ENCODE measurements at places on chromosomes 11 and 22.

DNA sequence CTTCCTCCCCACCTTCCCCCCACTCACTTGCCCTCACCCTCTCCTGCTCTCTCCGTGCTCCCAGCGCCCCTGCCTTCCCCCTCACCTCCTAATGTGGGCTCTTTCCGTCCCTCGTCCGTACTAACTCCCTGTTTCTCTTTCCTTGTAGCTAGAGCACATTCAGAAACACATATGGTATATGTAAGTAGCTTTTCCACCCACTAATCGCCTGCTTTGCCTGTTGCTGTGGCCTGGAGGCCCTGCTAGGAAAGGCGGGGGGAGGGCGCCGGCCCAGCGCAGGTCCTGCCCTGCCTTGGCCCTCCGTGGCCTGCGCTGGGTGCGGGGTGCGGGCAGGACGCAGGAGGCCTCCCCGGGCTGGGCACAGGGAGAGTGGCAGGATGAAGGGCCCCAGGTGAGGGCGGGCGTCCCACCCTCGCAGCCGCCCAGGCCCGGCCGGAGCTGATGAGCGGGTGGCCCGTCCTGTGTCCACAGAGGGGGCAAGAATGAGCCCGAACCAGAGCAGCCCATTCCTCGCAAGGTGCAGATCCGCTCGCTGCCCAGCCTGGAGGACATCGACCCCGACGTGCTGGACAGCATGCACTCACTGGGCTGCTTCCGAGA is 41.7 kb downstream of the MOB2 start:
- no peak for DNase-seq

DNA sequence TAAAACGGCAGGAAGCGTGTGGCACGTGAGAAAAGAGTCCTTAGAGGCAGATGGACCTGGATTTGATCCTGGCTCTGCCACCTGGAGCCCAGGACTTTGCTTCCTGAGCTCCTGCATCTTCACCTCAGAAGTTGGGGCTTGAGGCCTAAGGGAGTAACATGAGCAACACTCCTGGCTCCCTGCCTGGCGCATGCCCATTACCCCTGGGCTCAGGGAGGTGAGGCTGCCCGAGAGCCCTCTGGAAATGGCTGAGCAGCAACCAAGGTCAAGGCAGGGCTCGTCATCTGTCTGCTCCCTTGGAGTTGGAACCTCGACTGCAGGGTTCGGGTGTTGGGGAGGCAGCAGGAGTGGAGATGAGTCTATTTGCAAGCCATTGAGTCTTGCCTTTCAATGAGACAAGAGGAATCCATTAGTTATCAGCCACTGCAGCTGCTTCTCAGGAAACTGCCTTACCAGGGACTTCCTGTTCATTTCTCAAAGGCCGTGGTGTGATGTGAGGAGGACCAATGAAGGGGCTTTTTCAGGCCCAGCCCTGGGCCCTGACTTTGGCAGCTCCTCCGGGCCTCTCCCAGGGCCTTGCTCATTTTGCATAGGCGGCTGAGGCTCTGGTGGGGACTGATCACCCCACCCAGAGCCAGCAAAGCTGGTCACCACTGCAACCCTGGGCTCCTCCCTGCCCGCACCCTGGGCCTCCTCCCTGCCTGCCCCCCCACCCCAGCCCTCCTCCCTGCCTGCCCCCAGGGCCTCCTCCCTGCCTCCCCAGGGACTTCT is 6.4 kb downstream of the FADS2 start:
- no peak for DNase-seq

DNA sequence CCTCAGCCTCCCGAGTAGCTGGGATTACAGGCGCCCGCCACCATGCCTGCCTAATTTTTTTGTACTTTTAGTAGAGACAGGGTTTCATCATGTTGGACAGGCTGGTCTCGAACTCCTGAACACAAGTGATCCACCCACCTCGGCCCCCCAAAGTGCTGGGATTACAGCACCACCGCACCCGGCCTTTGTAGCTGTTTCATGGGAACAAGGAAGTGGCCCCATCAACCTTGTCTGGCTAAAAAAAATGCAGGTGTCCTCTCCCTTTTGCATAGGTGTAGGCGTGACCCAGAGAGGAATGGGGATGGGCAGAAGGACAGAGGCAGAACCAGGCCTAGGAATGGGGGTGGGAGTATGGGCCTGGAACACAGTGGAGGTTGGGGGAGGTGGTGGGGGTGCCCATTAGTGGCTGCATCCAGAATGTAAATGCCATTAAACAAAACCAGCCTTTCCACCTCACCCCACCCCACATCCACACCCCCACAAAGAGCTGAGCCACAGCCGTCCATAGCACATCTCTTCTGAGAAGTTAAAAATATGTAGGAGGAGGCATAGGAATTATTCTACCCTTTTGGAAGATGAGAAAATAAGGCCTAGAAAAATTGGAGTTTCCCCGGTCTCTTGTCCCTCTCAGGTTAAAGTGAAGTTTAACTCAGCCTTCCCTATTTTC is 22.8 kb upstream of the SCGB1A1 start:
- DNase-seq = no peak

GRCh38 chr11:45930031-45930794 is 7.8 kb downstream of the LARGE2 start:
- no peak for DNase-seq
